ENCODE measurements at places on chromosomes 6 and 20.

DNA sequence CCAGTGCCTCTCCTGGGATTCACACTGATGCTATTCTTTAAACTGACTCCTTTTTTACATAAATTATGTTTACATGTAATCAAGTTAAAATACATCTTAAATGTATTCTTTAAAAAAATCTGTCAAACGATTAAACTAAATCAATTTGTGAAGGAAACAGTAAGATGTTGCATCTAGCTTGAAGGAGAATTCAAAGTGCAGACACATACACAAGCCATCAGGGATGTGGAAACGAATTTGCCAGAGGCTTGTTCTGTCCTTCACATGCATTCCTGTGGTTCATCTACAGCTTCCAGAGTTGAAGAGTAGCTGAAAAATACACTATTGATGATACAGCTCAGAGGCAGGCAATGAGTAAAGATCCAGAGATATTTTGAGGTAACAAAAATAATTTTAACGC is 7.3 kb upstream of the BPIFB3 start:
- no peak for DNase-seq

GRCh38 chr6:3385660-3386151 is 71.1 kb downstream of the SLC22A23 start:
- no peak for DNase-seq

- DNase-seq: no peak
Observed at GRCh38 chr6:159790956-159791598, 810 bp downstream of the MRPL18 start.

GRCh38 chr6:3876866-3877265 is 27.7 kb downstream of the FAM50B start:
- DNase-seq: no peak

DNA sequence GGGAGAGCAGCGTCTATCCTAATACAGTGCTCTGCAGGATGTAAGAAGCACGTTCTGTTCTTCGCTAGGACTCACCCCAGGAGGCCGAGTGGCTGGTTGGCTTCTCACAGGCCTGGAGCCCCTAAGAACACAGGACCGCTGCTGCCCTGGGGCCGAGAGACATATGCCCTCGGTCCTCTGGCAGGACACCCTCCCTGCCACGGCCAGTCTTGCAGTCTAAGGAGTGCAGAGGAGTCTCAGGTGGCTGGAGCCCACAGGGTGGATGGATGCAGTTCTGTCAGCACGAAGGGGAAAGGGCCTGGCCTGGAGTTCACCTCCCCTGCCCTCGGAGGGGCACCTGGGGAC is 96.5 kb downstream of the SMOC2 start:
- no peak for DNase-seq

DNA sequence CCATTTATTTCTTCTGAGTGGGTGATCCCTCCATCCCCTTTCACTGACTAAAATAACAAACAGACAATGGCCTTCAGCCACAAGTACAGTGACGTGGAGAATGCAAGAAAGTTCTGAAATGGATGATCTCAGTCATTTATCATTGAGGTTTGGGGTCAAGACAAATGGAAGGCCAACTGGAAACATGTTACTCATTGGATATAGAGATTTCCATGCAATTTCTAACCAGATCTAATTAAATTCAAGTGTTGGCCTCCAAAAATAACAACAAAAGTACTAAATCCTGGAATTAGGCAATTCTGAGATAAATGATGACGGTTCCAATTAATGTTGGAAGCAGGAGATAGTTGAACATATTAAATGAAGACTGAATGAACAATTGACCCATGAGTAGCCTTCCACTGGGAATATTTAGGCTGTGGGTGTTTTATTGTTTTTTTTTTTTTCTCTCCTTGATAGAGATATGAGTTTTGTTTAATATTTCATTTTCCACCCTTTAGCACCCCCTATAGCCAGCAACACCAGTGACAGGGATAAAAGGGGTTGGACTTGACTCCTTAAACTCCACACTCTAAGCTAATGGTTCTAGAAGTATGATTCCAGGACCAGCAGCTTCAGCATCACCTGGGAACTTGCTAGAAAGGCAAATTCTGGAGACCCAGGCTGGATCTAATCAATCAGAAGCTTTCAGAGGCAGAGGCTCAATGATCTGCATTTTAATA is 112.8 kb downstream of the BCAS1 start:
- no peak for DNase-seq

- no peak for DNase-seq
Observed at GRCh38 chr6:163329991-163330390, 84.5 kb upstream of the QKI start.

DNA sequence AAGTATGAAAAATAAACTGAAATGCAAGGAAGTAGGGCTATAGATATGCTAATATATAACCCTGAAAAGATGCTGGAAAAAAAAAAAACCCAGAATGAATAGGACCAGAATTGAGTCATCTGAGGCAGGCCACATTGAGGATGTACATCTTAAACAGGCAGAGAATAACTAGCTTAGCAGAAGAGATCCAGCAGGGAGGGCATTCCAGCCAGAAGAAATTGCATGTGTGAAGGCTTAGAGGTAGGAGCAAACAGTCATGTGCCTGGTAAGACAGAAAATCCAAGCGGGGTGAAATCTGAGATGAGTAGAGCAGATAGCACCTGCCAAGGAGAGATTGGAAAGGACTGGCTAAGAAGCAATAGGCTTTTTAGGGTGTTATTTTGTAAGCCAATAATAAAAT is 2.6 kb downstream of the COL19A1 start:
- no peak for DNase-seq

- DNase-seq: no peak
Observed at GRCh38 chr6:69771158-69771906, 25.5 kb downstream of the LMBRD1 start.

- DNase-seq: no peak
Observed at GRCh38 chr6:110270165-110270564, 88.0 kb downstream of the METTL24 start.

DNA sequence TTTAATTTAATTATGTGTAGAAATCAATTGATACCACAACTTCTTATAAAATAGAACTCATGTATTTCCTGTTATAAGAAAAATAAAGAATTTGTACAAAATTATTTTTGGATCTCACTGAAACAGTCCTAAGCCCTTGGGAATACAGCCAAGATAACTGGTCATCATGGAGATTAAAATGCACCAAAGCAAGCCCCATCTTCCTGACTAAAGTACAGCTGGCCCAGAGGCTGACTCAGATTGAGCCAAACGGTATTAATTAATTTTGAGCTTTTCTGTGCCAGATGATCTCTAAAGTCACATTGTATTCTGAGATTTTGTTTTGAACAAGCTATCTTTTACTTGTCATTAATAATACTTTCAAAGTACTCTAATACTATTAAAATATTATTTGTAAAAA is 978.5 kb downstream of the TBC1D32 start:
- no peak for DNase-seq

DNA sequence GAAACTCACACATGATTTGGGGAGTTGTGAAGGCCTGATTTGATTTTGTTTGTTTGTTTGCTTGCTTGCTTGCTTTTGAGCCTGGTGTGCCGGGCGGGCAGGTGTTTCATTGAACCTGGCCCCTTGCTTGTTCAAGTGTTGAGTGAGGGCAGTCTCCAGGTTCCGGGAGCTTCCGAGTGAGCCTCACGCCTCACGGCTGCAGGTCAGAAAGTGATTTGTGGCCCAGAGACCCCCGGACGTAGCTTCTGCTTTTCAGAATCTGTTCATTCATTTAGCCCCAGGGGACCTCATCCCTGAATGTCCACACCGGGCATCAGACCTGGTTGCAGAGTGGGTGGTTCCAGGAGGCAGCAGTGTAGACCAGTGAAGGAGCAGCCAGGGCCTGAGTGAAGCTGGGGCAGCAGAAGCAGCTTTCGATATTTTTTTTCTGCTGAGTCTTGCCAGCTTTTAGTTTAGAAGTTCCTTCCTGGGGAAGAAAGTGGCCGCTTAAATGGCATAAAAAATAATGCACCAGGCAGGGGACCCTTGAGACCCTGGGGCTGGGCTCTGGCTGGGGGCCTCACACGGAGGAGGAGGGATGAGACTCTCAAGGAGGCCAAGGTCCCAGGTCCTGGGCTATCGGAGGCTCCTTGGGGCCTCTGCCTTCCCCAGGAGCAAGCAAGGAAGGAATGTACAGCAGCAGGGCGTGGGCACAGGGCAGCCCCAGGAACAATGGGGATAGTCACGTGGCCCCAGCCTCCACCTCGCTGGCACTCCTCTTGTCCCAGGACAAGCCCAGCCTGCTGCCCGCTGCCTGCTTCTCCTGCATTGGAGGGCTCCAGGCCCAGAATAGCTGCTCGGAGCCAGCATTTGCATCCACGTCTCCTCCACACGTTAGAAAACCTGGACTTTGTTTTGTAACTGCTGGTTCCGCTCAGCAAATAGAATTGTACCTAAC is 89.2 kb upstream of the BHLHE23 start:
- DNase-seq: no peak

- DNase-seq: no peak
Observed at GRCh38 chr20:3456648-3457047, 14.2 kb upstream of the ATRN start.

DNA sequence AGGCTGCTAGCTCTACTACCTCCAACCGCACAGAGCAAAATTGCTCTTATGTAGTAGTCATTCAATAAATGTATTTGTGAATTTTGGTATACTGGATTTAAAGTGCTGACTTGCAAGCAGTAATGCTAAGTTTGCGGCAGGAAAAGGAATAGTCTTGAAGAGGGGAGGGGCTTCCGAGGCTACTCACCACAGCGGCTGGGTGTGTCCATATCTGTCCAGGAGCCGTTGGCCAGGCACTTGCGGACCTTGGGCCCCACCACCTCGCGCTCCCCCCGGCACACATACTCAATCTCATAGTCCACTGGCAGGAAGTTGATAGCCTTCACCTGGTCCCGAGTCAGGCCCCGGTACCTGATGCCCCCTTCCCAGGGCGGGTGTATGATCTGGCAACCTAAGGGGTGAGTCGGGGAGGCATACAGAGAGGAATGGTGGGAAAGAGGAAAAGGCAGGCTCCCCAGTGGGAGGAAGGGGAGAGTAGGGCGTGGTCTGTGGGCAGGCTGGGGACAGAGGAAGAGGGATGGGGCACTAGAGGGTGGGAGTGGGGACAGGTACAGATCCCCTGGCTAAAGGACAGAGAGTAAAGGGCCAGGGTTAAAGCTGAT is 1.7 kb downstream of the GABBR1 start:
- no peak for DNase-seq

DNA sequence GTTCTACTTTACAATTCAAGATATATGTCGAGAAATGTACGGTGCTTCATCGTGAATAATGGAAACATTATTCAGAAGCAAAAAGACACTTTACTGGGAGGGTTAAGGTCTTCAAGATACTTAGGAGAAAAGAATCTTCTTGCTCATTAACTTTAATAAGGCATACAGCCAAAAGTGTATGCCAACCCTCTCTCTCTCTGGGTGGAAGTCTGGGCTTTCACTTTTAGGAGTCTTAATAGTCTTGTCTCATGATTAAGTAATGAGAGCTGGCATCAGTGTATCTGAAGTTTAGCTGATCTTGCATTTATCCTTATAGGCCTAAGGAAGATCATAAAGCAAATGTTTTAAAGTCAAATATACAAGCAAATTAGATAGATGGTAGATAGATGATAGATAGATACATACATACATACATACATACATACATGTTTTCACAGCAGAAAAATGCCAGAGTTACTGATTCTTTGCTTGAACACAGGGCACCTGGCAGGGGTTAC is 21.5 kb downstream of the OLIG3 start:
- DNase-seq: no peak

- DNase-seq: no peak
Observed at GRCh38 chr6:62283796-62284411, 2.1 kb downstream of the KHDRBS2 start.

DNA sequence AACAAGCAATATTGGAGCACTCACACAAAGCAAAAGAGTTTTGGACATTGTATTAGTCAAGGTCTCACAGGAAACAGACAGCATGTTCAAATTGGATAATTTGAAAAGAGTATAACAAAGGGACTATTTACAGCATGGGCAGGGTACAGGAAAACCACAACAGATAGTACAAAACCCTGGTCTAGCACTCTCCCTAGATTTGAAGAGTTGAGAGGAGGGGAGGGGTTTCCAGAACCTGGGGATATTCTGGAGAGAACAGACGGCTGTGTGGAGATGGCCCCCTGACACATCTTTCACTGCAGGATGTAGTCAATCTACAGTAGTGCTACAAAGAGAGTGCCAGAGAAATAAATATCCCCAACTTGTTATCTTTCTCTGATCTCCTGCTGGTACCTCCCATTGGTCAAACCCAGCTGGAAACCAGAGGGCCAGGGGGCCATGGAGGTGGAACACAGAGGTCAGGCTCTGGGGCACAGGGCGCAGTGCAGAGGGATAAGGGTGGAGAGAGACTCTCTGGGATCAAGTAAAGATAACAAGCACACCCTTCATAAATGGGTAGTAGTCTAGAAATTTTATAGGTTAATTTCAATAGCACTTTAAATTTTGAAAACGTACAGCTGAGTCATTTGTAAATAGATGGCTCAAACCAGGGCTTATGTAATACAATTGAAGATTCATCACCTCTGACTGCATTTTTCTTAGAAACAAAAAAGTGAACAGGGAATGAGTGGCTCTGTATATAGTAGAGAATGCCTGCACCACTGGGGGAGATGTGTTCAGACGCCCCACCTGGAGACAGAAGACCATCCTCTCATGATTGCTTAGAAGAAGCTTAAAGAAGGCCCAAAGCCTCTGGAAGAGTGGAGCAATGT is 25.7 kb downstream of the RCAN2 start:
- no peak for DNase-seq

DNA sequence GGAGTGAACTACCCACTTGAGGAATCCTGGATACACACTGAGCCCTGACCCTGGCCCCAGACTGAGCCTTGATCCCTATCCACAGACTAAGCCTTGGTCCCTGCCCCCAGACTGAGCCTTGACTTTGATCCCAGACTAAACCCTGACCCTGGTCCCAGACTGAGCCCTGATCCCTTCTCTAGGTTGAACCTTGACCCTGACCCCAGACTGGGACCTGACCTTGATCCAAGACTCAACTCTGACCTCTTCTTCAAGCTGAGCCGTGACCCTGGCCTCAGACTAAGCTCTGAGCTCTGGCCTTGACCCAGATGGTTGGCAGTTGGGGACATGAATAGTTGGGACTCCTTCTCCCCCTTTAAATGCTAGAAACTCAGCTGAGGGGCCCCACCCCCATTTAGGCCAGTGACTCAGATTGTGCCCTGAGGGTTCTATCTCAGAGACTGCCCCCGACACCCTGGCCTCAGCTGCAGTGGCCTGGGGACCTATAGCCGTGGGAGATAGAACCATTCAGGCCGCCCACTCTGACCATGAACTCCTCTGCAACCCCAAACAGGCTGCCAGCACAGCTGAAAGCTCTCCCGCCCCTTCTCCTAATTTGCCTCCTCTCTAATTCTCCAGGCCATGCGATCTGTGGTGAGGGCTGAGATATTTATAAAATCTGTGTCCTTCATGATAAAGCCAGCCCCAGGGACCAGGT is 84.7 kb downstream of the DLGAP4 start:
- no peak for DNase-seq

- DNase-seq: no peak
Observed at GRCh38 chr20:51338692-51339440, 203.7 kb downstream of the NFATC2 start.

GRCh38 chr6:2958331-2958711 is 13.0 kb downstream of the SERPINB6 start:
- no peak for DNase-seq

DNA sequence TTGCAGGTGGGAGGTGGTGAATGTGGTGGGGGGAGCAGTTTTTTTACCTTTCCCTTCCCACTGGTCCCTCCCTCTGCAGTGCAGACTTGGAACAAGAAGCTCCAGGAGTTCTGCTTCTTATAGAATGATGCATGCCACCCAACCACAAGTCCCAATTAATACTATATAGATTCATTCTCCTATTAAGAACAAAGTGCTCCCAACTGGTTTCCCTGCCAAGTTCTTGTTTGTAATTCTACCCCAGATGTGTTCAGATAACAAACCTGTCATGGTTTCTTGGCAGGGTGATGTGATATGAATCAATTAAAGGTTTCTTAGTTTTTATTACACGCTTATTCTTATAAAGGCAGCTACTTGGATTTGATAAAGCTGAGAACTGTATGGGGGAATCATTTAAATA is 23.9 kb downstream of the HDDC2 start:
- DNase-seq: no peak
